ENCODE measurements at places on chromosomes 1 and 21.

- no peak for DNase-seq
These were observed 95.8 kb downstream of the VWA5B1 start for GRCh38 chr1:20386323-20387081.

DNA sequence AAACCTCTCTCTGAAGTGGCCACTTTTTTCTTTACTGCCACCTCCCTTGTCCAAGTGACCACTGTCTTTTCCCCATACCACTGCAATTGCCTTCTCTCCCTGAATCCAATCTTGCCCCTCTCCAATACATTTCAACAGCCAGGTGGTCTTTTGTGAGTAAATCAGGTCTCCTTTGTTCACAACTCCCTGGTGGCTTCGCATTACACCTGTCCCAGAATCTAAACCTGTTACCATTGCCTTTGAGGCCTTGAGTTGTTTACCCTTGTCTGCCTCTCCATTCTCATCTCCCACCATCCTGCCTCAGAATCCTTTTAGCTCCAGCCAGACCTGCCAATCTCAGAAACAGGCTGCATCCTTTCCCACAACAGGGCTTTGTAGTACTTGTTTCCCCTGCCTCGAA lies 21.8 kb upstream of the DYNLT5 start:
- no peak for DNase-seq

GRCh38 chr1:160558660-160559380 lies 20.5 kb downstream of the CD84 start:
- no peak for DNase-seq

DNA sequence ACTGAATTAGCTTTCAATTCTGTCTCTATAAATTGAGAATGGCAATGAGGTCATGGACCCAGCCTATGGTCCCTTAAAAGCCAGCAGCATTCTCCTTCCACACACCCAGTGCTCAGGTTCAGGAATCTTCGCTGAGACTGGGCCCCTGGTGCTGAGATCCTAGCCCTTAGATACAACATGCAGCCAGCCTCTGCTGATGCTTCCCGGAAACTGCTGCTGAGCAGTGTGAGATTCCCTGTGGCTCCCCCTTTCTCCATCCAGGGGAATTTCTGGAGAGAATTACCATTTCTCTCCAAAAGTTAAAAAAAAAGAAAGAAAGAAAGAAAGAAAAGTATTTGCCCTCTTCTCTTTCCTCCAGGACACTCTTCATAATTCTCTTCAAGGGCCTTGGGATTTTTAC lies 31.7 kb upstream of the RALGPS2 start:
- no peak for DNase-seq

DNA sequence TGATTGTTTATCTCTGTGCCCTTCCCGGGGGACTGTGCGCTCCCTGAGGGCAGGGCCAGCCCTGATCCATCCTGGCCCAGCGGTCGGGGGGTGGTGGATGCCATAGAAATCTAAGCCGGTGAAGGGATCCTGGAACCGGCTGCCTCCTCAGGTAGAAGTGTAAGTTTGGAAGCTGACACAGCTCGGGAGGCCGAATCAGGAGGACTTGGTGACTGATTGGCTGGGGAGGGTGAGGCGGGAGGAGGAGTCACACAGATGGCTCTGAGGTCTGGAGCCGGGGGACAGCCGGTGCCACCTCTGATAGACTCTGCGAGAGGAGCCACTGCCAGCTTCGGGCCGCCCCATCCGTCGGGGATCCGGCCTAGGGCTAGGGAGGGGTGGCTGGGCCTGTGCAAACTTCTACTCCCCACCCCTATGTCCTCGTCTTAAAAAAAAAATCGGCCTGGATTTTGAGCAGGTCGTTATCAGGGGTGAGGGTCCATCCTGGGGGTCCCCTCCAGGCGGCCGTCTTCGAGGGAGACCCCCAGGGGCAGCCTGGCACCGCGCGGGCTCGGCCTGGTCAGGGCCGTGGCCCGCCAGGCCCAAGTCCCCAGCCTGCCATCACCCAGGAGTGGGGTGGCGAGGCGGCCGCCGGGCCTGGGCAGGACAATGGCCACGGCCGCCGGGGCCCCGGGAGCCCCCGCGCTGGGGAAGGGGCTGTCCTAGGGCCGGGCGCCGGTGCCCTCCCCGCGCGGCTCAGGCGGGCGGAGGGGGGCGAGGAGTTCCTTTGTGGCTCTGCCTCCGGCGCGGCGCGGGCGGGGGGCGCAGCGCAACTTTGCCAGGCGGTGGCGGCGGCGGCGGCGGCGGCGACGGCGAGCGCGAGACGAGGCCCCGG lies 708 bp upstream of the ZNF362 start:
- DNase-seq: peak; percentile 35

DNA sequence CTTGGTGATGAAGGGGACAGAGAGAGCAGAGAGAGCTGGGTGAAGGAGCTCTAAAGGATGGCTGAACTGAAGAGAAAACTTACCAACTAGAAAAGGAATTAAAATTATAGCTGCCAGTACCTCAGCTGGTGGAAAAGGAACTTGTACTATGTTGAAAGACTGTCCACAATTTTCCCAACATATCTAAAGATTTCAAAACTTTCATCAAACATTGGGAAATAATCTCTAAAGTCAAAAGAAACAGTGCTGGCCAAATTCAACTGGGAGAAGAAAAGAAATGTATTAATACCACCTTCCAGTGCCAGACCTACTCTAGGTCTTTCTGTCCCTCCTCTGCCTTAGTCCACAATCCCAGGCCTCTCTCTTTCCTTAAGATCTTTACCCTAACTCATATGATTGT lies 6.1 kb downstream of the SMG5 start:
- no peak for DNase-seq

GRCh38 chr21:32567626-32568025 lies 17.7 kb downstream of the TCP10L start:
- no peak for DNase-seq

DNA sequence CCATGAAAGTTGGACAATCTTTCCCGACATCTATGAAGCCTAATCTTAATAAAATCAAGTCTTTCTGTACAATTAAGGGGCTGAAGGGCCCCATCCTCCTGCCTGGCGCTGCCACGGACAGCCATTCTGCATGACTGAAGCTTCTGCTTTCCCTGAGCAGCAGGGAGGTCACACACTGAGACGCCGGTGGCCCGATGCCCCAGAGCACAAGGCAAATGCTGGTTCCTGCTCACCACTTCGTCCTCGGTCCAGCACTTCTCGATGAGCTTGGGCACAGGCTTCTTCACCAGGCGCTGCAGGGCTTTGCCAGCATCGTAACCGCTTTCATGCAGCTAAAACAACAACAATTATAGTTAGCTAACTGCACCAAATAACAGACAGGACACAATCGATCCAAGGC lies 147.8 kb downstream of the SLC45A1 start:
- DNase-seq: no peak

GRCh38 chr1:53454019-53454418 lies 5.2 kb upstream of the DMRTB1 start:
- no peak for DNase-seq

- no peak for DNase-seq
These were observed 104.8 kb downstream of the PSMG1 start for GRCh38 chr21:39078322-39079065.

- no peak for DNase-seq
These were observed 254.2 kb downstream of the GPR52 start for GRCh38 chr1:174702011-174702410.
